ENCODE measurements at places on chromosomes 5 and 9.

DNA sequence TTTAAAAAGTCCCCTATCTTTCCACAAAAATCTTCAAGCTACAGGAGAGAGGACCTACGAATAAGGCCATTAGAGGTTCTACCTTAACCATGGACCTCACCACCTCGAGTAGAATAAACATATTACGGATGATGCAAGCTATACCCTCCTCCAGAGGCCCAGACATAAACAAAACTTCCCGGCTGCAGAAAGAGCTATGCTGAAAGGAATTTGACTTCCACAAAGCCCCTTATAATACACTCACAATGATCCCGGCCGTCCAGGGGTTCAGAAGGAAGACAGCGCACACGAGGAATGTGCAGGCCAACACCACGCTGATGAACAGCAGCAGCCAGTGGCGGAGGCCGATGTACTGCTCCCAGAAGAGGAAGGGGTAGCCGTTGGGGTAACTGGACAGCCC is 59.0 kb downstream of the PTCH1 start:
- DNase-seq: no peak

DNA sequence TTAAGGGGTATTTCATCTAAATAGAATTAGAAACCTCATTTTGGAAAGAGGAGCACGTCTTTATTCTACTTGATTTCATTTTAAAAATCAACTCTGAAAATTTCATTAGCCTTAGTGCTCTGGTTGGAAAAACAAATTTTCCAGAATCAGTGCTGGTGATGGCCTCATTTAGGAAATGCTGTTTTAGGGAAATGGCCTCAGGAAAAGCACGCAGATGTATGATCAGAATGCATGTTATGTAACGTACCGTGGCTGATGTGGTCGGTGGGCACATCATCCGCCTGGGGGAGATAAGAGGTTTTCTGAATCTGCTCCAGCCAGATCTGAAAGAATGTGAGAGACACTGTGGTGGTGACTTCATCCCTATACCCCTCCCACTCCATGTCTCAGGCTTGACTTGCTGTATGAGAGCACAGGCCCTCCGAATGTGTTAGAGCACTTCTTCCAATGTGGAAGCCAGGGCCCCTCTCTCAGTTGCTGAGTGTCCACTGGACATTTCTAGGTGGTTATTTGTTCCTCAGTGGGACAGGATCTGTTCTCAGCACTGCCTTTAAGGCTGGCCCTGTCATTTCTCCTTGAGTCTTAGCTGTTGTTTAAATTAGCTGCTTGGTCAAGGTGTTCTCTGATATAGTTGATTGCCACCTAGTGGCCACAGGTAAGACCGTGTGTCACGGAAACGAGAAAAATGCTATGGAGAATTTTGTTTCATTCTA is 96.5 kb downstream of the ARHGAP26 start:
- DNase-seq: peak; percentile 17

- no peak for DNase-seq
Observed at GRCh38 chr5:76850543-76851145, 830 bp downstream of the S100Z start.

GRCh38 chr5:84292788-84293653 is 91.7 kb downstream of the EDIL3 start:
- DNase-seq: no peak

DNA sequence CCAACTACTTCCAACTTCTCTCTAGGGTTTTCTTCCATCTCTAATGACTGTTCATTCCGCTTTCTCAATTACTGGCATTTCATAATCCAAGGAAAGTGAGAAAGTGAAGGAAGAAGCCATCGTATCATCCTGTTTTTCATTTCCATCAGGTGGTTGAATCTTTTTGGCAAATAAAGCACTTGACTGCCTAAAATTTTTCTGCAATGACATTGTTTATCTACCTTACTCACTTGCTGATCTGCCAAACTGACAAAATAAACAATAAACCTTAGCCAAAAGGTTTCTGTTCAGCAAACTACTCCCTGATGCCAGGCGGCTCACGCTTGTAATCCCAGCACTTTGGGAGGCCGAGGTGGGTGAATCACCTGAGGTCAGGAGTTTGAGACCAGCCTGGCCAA is 18.4 kb downstream of the FNBP1 start:
- DNase-seq: no peak

DNA sequence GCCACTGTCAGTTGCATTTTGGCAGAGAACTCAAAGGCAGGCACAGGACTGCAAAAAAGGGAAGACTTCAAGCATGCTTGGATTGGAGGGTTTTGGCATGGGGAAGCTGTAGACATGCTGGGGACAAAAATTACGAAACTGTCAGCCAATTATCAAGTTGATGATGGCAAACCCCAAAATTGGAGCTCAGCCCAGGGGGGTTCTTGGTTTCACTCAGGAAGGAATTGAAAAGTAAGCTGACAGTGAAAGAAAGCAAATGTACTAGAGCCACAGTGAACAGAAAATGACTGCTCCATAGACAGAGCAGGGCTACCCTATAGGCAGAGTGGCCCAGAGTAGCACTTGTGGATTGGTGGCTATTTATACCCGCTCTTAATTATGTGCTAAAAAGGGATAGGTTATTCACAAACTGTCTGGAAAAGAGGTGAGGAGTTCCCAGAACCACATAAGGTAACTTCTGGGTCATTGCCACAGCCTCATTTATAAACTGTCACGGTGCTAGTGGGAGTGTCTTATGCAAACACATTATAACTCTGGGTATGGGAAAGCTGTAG is 14.6 kb upstream of the CFAP95 start:
- DNase-seq: no peak

- no peak for DNase-seq
Observed at GRCh38 chr5:72497823-72498222, 9.4 kb downstream of the ZNF366 start.

DNA sequence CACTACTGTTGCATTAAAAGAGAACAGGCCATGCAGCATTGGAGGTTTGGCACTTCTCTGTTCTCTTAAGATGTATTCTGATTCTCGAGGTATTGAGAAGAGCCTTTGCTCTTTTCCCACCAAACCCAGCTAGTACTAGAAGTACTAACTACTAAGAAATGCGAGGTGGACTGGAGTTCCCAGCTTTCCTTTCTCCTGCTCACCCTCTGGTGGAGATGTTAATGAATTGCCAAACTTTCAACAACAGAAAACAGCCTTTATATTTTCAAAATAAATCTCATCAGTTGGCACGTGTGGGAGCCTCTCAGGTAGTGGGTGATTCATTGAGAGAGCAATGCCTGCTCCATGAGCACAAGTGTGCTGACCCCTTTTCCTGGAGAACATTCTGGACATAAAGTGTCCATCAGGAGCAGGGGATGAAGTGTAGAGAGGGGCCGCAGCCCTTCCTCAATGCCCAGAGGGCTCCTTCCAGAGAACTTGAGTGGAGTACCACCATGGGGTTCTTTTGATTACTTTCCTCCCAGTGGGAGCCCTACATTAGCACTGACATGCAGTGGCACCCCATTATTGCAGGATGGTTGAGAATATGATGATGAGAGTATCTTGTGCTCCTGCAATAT is 45.7 kb downstream of the TMEM174 start:
- DNase-seq: no peak

GRCh38 chr9:91920630-91921350 is 29.2 kb downstream of the ROR2 start:
- no peak for DNase-seq

DNA sequence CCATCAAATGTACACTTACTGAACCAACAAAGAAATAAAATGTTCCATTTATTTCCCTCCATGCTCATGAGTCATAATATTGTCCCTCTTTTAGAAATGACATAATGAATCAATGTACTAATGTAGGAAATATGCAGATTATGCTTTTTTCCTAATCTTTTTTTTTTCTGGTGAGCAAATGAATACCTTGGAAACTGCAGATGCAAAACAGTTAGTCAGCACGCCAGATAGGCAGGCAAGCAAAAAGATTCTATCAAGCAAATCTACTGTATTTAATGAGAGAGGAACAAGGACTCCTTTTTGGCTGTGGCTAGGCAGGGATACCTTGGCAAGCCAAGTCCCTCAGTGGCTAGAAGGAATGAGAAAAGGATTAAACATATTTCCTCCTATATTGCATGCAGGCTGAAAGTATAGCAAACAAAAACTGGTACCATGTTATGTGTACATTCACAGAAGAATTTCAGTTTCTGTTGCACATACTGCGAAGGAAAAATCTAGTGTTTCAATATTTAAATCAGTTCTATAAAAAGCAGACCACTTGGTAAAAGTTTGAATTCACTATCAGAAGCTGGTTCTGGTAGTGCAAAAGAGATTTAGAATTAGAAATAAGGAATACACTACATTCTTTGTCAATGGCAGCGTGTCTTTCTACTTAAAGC is 605.4 kb downstream of the TLE1 start:
- DNase-seq: no peak

- DNase-seq: no peak
Observed at GRCh38 chr9:78213712-78214111, 22.2 kb upstream of the CEP78 start.

DNA sequence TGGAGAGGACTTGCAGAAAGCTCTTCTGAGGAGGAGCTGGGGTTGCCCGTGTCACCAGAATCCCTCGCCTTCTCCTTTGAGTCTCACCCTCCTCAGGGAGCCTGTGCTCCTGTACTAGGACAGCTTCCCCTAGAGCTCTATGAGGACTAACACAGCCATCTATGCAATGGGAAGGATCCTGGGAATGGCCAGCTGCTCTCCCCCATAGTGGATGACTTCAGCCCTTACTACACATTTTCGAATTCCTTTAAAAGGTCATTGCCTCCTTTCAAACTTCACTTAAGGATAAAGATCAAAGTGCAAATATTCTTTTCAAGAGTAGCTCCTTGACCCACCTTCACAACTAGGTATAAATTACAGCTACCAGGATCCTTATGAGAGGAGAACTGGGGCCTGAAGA is 55.1 kb downstream of the PRDM6 start:
- DNase-seq: no peak

- no peak for DNase-seq
Observed at GRCh38 chr9:134315716-134316448, 10.4 kb upstream of the RXRA start.

- no peak for DNase-seq
Observed at GRCh38 chr5:32014096-32014745, 159.9 kb downstream of the GOLPH3 start.

DNA sequence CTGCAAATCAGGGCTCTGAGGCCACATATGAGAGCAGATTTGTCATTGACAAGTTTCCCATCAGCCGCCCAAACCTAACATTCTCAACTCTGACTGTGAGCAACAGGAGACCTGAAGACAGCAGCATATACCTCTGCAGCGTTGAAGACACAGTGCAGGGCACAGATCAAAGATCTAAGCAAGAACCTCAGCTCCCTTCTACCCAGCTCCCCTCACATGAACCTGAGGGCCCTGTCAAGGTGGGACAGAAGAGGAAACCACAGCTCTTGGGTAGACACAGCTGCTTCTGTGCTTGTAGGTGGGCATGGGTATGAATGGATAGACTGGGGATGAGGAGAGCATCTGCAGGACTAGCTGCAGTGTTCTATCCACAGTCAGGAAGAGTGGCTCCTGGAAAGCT is 8.7 kb upstream of the PRSS3 start:
- DNase-seq: no peak

DNA sequence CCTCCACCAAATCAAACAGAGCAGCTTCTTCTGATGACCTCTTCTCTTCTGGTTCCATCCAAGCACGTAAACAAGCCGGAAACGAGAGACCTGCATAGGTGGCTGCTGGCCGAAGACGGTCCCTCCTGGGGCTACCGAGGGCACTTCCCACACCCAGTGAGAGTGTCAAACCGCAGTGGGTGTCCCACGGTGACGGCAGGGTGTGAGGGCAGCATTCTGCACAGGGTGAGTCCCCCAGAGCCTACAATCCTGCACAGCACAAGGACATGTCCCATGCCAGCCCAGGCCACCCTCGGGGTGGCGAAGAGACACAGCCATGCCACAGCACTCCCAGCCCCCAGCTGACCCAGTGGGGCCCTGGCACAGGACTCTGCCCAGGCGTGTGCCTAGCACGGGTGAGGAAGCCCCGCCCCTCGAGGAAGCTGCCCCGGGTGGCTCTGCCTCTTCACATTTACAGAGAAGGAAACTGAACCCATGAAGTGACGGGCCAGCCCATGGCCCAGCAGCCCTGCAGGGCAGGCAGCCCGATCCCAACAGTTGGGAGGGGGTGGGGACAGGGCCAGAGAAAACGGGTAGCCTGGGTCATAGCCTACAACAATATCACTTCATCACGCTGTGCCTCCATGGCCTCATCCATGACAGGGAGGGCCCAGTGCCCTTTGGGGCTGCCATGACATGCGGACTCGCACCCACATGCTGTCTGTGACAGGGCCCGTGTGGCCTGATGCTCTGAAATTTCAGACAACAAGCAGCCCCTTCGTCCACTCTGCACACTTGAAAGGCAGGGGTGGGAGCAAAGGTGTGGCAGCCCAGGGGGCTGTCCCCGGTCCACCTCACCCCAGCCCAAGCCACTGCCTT is 43.2 kb downstream of the SEMA4D start:
- DNase-seq: no peak

- DNase-seq: no peak
Observed at GRCh38 chr5:97628031-97628430, 445.0 kb upstream of the RIOK2 start.

DNA sequence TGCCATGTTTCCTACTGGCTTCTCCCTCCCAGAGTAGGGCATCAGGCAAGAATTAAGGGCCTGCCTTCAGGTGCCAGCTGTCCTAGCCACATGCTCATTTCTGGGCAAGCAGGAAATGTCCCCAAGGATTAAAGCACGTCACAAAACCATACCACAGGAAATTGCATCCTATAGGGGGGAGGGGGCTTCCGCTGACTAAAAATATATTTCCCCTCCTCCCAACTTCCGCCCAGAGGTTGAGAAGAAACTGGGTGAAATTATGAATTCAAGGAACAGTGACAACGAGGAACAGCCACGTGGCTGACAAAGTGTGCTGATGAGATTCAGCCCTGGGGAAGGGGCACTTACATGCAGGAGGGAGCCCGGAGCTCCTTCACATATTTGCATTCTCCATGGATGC is 4.1 kb downstream of the HBEGF start:
- no peak for DNase-seq

DNA sequence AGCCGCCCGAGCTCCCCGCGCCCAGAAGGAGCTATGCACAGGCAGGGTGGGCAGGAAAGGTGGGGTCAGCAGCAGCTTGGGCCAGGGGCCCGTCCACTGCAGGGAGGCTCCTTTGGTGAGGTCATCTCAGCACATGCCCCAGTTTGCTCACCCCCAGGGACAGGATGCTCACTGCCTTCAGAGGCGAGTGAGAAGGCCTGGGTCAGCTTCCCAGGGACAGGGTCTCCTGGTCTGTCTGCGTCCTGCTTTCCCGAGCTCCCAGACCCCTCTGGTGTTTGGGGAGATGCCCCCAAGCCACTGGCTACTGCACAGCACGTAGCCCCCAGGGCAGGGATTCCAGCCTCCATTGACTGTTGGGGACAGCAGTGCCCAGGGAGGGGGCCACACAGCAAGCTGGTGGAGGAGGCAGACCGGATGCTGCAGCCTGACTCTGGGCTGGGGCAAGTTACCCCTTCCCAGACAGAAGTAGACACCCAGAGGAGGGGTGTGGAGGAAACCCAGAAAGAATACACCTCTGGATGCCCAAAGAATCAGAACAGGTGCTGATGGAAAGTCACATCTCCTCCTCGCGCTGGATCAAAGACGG is 581 bp upstream of the SARDH start:
- no peak for DNase-seq
